Ovary (tissue), 10 donors: ENCODE measurements at places on chromosomes 5 and 9. TPM values are rescaled to one million over a fixed set of nuclear protein-coding genes. Genes with fewer than 3 reads are reported as not detected.

- DNase-seq = no peak
Measured at GRCh38 chr5:17115855-17116254, 101.6 kb upstream of the BASP1 start.

DNA sequence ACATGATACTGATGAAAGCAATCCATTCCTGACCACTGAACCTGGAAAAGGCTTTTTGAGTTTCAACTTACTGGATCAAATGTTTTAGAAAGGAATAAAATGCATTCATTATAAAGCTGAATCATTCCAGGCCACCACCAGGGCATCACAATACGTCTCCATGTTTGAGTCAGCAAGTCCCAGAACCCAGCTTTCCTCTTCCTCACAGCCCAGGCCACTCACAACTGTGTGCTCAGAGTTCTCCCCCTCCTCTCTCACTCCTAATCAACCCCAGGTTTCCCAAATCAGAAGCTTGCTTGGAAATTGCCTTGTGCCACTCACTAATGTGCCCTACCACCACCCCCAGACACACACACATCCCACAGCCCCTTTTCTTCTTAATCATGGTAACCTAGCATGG lies 91.7 kb downstream of the GNA14 start:
- no peak for DNase-seq

GRCh38 chr9:113309204-113309813 lies 6.1 kb upstream of the RNF183 start:
- DNase-seq = no peak

DNA sequence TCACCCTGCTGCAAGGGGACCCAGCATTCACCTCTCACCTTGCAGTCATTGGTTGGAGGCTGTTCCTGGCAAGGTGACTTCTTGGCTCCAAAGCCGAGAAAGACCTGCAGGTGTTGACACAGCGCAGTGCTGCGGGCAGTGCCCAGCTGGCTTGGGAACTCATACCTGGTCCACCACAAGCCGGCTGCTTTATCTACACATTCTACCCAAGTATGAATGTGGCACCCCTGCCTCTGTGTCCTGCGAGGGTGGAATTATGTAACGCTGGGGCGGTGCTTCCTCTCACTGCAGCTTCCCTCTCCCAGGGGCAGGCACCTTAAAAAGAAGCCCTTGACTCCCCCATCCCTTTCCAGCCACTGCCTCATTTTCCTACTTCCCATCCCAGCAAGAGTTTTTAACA lies 2.5 kb upstream of the ZMYND19 start:
- no peak for DNase-seq

DNA sequence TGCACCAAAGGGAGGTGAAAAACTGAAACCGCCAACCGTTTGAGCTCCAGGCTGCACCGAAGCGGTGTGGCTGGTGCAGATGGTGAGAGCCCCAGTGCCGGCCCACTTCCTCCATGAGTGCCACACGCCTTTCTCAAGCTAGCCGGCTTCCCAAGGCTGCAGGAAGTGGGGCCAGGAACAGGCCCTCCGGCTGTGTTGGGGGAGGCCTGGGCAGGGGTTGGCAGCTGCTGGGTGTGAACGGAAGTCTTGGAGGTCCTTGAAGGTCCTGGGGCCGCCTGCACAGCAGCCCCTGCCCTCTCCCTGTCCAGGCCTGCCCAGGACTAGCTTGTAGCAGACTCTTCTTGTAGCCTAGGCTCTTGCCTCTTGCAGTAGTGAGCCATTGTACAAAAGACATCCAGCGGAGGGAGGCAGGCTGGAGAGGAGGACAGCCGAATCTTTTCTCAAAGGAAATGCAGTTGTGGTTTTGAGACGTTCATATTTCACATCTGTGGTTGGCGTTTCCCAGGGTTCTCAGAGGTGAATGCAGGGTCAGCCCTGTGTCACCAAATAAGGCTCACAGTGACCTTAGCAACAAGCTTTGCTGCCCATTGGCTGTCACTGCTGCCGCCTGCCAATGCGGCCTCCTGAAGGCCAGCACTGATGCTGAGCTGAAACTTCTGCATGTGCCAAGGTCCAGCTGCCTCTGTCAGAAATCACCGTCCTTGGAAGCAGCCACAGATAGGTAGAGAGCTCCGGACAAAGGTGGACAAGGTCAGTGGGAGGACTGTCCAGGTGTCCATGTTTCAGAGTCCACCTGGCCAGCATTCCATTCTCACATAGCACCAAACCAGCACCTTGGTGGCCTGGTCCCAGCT lies 23.9 kb downstream of the IRF1 start:
- no peak for DNase-seq

GRCh38 chr5:78626009-78626571 lies 22.5 kb downstream of the LHFPL2 start:
- no peak for DNase-seq

DNA sequence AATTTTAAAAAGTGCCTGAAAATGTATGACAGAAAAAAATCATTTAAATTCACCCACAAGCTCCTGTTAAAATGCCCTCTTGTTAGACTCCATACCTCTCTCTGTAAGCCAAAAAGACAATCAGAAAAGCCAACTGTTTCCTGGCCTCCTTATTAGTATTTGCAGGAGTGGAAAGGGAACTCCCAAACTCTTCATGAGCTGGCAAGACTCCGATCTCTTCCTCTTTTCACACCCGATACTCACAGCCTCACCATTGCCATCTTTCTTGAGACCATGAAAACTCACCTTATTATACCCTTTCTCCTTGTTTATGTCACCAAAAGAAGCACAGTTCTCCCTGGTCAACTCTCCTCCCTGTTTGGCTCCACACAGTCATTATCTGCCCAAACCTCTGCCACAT lies 197.8 kb downstream of the DMAC1 start:
- no peak for DNase-seq

The GABRA1 gene
- not detected for total RNA-seq

- DNase-seq = no peak
Measured at GRCh38 chr5:133610489-133611356, 1.6 kb downstream of the FSTL4 start.

The F12 gene
- total RNA-seq = not detected

GRCh38 chr5:79982136-79982535 lies 8.9 kb downstream of the MTX3 start:
- DNase-seq = no peak

The EQTN gene
- 0.23 TPM for total RNA-seq

DNA sequence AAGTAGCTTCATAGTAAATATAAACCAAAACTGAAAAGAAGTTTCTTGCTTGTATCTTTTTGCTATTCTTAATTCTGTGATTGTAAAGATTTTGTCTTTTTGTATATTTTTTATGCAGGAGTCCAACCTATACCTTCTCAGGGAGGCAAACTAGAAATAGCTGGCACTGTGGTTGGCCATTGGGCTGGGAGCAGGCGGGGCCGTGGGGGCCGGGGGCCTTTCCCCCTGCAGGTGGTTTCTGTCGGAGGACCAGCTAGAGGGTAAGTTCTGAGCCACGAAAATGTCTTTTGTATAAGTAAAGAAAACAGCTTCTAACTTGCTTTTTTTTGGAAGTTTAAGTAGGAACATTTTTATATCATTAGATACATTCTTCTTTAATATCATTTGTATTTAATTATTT lies 15.4 kb upstream of the PHF2 start:
- DNase-seq = no peak

The SELENOP gene
- total RNA-seq = 590 TPM

The SLC46A2 gene
- total RNA-seq = not detected

The BHMT2 gene
- total RNA-seq = 12.4 TPM

DNA sequence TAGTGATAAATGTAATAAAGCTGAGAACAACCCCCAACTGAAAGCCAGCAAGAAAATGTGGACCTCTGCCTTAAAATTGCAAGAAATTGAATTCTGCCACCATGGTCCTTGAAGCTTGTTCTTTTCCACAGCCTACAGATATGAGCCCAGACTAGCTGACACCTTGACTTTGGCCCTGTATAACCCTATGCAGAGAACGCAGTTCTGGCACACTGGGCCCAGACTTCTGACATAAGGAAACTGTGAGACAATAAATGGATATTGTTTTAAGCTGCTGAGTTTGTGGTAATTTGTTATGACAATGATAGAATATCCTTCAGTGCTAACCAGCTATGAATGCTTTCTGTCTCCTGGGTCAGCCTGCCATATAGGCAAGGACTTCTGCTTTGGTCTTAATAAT lies 315.6 kb upstream of the RIOK2 start:
- DNase-seq = no peak

DNA sequence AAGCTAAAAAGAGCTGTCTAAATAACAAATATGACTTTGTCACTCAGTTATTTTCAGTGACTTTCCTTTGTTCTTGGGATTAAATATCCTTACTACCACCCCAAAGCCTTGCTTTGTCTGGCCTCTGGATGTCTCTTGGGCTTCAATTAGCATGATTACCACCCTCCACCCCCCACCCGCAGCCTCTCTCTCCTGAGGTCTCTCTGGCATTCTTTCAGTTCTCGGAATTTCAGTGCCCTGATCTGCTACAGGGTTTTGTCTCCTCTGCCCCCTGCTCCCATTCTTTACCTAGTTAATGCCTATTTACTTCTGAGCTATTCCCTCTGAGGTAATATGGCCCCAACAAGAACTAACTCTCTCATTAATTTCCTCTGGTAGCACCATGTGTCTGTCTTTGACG lies 376.4 kb downstream of the DEPDC1B start:
- no peak for DNase-seq
